ENCODE measurements at places on chromosomes 12 and 14. TPM values are rescaled to one million over a fixed set of nuclear protein-coding genes. Genes with fewer than 3 reads are reported as not detected.

The TAS2R9 gene
- total RNA-seq = not detected

The CLEC7A gene
- not detected for total RNA-seq

The APOLD1 gene
- total RNA-seq = 0.19 TPM

The JDP2 gene
- total RNA-seq = 40.7 TPM

The DDX55 gene
- 30.7 TPM for total RNA-seq

The MYF5 gene
- not detected for total RNA-seq

The FAM186B gene
- total RNA-seq = 0.19 TPM

Data from A549 treated with Mapracorat at 1 μM for 4 hours (cell line).